ENCODE measurements at places on chromosomes 2 and 18. TPM values are rescaled to one million over a fixed set of nuclear protein-coding genes. Genes with fewer than 3 reads are reported as not detected.
A peak's percentile ranks its signal among the peaks of the same experiment; 100 is the strongest.

The GFPT1 gene
- total RNA-seq: 68.2 TPM

DNA sequence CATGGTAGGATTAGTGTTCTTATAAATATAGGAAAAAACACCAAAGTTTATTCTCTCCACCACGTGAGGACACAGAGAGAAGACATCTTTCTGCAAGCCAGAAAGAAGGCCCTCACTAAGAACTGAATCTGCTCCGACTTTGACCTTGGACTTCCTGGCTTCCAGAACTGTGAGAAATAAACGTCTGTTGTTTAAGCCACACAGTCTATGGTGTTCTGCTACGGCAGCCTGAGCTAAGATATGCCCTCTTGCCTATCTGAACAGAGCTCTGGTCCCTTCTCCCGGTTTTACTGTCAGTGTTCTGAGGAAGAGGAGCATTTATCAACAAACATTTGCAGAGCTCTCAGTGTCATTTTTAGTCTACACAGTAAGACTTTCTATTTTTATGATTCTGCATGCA lies 131.3 kb downstream of the DOK6 start:
- H3K27me3 ChIP-seq: no peaks in the 10 kb centered on the region
- H3K36me3 ChIP-seq: no peaks in the 10 kb centered on the region
- no peak overlapping the region for H3K27ac ChIP-seq

The TMEM247 gene
- total RNA-seq: not detected

- H3K27ac ChIP-seq: no peak overlapping the region
- no peak overlapping the region for H3K4me3 ChIP-seq
- no peaks in the 10 kb centered on the region for H3K4me1 ChIP-seq
Measured at GRCh38 chr2:56118474-56118873, 65.3 kb upstream of the CCDC85A start.

DNA sequence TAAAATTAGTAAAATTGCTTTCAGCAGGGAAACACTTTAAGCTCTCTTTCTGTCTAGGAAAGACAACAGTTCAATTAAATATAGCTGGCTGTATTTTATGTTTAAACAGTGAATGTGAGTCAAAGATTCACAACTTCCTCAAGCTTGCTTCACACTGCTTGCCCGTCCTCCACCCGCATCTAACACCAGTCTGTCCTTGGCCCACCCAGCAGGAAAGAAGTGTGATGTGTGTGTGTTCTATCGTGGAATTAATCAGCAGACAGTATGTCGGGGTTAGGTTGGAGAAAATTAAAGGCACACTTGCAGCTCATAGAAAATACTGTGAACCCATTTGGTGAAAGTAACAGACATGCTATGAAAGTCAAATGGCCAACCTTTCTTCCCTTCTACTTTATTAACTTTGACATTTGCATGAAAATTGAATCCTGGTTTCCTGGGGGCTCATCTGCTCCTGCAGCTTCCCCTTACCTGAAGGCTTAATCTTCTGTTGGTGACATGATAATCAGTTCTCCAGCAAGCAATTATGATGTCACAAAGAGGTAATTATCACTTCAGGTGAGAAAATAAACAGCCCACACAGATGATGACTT lies 182.0 kb downstream of the UXS1 start:
- H3K4me3 ChIP-seq: no peak overlapping the region
- no peaks in the 10 kb centered on the region for H3K4me1 ChIP-seq
- H3K27me3 ChIP-seq: no peaks in the 10 kb centered on the region
- no peaks in the 10 kb centered on the region for H3K36me3 ChIP-seq
- no peak overlapping the region for H3K27ac ChIP-seq

The ELOA2 gene
- total RNA-seq: not detected

DNA sequence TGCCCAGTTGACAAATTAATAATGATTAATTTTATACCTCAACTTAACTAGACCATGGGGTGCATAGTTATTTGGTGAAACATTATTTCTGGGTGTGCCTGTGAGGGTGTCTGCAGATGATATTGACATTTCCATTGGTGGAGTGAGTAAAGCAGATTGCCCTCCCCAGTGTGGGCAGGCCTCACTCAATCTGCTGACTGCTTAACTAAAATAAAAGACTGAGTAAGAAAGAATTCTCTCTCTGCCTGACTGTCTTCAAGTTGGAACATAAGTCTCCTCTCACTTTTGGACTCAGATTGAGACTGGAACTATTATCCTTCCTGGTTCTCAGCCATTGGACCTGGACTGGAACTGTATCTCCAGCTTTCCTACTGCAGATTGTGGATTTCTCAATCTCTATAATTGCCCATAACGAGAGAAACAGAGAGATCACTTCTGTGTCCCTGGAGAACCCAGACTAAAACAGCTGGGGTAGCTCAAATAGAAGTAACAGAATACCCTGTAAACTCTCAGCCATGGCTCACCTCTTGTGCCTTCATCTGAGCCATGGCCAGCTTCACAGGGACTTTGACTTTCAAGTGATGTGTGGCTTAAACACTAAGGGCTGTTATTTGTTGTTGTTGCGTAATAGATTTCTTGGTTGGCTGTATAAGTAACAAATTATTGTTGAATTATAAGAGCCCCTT lies 575.3 kb upstream of the RAB6C start:
- no peak overlapping the region for H3K4me3 ChIP-seq
- H3K4me1 ChIP-seq: no peaks in the 10 kb centered on the region
- no peaks in the 10 kb centered on the region for H3K36me3 ChIP-seq
- no peaks in the 10 kb centered on the region for H3K27me3 ChIP-seq
- no peak overlapping the region for H3K27ac ChIP-seq

DNA sequence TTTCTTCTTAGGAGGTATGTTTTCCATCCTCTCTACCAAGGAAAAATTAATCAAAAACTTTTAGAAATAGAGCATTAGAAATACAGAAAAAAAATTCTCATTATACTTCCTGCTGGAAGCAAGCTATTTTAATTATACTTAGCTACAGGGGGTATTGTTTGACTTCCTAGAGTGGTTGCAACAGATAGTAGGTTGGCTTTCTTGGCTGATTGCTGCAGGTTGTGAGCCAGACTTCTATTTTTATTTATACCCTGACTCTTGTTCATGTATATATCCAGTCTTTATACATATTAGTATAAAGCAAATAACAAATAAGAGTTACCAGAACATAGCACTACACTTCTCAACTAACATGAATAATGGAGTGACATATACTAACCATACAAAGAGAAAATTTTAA lies 460.8 kb upstream of the REG3G start:
- no peak overlapping the region for H3K4me3 ChIP-seq
- no peaks in the 10 kb centered on the region for H3K36me3 ChIP-seq
- no peak for DNase-seq
- H3K27ac ChIP-seq: no peak overlapping the region
- H3K27me3 ChIP-seq: no peaks in the 10 kb centered on the region
- H3K4me1 ChIP-seq: no peaks in the 10 kb centered on the region

DNA sequence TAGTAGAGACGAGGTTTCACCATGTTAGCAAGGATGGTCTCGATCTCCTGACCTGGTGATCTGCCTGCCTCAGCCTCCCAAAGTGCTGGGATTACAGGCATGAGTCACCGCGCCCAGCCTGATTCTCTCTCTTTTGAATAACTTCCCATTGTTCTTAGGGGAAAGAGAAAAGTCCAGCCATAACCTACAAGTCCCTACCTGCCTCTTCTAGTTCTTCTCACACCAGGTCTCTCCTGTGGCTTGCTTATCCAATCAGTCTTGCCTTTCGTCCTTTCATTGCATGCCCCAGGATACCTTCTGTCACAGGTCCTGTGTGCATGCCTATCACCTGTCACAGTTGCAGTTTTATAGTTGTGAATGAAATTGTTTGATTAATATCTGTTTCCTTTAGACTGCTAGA lies 148.1 kb downstream of the SLC4A3 start:
- DNase-seq: no peak
- no peak overlapping the region for H3K4me3 ChIP-seq
- H3K27ac ChIP-seq: no peak overlapping the region
- no peaks in the 10 kb centered on the region for H3K36me3 ChIP-seq
- H3K4me1 ChIP-seq: no peaks in the 10 kb centered on the region

DNA sequence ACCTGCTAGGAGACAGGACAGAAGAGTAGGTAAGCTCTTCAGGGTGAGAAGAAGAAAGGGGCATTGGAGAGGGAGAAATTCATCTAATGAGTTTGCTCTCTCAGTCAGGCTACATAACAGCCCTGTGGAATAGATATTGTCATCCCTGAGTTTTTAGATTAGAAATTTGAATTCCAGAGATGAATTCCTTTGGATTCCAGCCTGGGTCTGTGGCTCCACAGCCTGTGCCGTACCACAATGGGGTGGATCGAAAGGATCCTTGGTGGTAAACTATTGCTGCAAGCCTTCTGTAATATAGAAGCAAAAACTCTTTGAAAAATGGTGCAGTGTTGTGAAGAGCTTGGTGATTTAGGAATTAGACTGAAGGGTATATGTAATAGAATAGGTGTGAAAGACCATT lies 21.0 kb downstream of the MYO1B start:
- no peaks in the 10 kb centered on the region for H3K27me3 ChIP-seq
- DNase-seq: no peak
- H3K4me1 ChIP-seq: peaks cover 32% of the 10 kb centered on the region
- H3K27ac ChIP-seq: peak overlapping the region; percentile 59
- H3K36me3 ChIP-seq: no peaks in the 10 kb centered on the region

DNA sequence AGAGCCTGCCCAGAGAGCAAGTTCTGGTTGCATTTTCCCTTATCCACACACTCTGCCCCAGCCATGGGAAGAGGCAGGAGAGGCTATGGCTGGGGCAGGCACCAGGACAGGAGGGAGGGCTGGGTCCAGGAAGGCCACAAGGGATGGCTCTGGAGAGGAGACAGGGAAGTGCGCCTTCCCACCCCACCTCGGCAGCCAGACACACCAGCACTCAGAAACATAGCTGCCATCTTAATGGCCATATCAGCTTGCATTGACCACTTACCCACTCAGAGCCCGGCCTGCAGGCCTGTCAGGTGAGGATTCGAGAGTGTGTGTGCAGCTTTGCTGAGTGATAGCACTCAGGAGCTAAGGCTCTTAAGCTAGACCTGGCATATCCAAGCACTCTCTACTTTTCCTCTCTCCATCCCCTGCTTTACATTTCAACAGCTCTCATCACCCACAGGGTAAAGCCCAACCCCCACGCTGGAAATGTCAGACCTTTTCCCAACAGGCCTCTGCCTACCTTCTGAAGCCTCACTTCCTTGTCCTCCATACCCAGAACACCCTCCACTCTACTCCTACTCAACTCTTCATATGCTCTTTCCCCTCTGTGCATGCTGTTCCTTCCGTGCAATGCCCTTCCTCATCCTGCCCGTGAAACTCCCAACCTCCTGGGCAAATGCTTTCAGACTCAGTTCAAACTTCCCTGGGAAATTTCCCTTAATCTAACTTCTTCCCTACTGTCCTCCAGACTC lies 147.9 kb downstream of the TNS1 start:
- peak; percentile 51 for DNase-seq
- H3K27ac ChIP-seq: peak overlapping the region; percentile 11
- H3K27me3 ChIP-seq: no peaks in the 10 kb centered on the region
- H3K36me3 ChIP-seq: peaks cover 59% of the 10 kb centered on the region

DNA sequence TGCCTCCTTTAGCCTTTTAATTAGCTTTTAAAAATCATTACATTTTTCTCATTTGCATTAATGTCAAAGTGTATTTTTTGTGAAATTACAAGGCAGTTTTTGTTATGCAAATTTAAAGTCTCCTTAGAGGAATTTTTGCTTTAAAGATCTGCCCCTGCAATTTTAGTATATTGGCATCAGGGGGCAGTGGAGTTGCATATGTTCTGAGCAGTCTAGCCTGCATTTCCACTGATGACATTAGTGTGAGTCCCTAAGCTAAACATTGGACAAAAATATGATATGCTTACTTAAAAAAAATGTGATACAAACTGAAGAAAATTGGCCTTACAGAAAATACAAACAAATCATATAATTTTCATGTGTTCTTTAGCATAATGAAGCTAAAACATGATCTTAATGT lies 426.5 kb downstream of the SLC4A3 start:
- DNase-seq: no peak
- H3K36me3 ChIP-seq: no peaks in the 10 kb centered on the region
- no peak overlapping the region for H3K27ac ChIP-seq

The ARHGAP15 gene
- 19.2 TPM for total RNA-seq

- no peaks in the 10 kb centered on the region for H3K27me3 ChIP-seq
- no peaks in the 10 kb centered on the region for H3K36me3 ChIP-seq
- no peak overlapping the region for H3K4me3 ChIP-seq
- H3K27ac ChIP-seq: no peak overlapping the region
- DNase-seq: peak; percentile 48
Measured at GRCh38 chr2:10520154-10520553, 72.0 kb upstream of the ODC1 start.

The SOCS6 gene
- 20.9 TPM for total RNA-seq

GRCh38 chr2:144659731-144660275 lies 139.9 kb upstream of the ZEB2 start:
- H3K27me3 ChIP-seq: no peaks in the 10 kb centered on the region
- no peak overlapping the region for H3K4me3 ChIP-seq
- H3K4me1 ChIP-seq: no peaks in the 10 kb centered on the region
- H3K36me3 ChIP-seq: no peaks in the 10 kb centered on the region
- peak; percentile 65 for DNase-seq

DNA sequence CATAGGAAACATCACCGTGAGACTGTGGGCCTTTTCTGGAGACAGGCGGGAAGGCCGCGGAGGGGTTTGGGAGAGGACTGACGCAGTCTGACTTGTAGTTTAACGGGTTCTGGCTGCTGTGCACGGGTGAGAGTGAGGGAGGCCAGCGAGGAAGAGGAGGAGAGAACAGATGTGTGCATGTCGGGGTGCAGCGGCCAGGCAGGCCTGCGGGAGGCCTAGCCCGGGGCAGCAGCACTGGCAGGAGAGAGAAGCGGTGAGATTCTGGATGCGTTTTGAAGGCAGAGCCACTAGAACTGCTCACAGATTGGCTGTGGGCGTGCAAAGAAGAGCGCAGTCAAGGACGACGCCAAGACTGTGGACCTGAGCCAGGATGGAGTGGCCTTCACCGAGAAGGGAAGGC lies 53.9 kb downstream of the PTGR3 start:
- no peak for DNase-seq
- H3K36me3 ChIP-seq: no peaks in the 10 kb centered on the region
- no peak overlapping the region for H3K27ac ChIP-seq
- peaks cover 3% of the 10 kb centered on the region for H3K27me3 ChIP-seq
- H3K4me3 ChIP-seq: no peak overlapping the region

GRCh38 chr2:16173893-16174692 lies 233.7 kb downstream of the MYCN start:
- H3K36me3 ChIP-seq: no peaks in the 10 kb centered on the region
- no peaks in the 10 kb centered on the region for H3K27me3 ChIP-seq
- no peak for DNase-seq
- H3K4me3 ChIP-seq: no peak overlapping the region
- no peak overlapping the region for H3K27ac ChIP-seq

The IL36B gene
- not detected for total RNA-seq

The TCF4 gene
- total RNA-seq: 143 TPM

GRCh38 chr2:196046123-196046917 lies 22.3 kb downstream of the DNAH7 start:
- DNase-seq: no peak
- H3K4me3 ChIP-seq: no peak overlapping the region
- H3K27me3 ChIP-seq: no peaks in the 10 kb centered on the region
- no peaks in the 10 kb centered on the region for H3K36me3 ChIP-seq

The PSD4 gene
- 37.8 TPM for total RNA-seq

GRCh38 chr2:69652206-69652605 lies 8.7 kb upstream of the AAK1 start:
- no peaks in the 10 kb centered on the region for H3K4me1 ChIP-seq
- no peak for DNase-seq
- no peaks in the 10 kb centered on the region for H3K36me3 ChIP-seq
- H3K27ac ChIP-seq: no peak overlapping the region
- H3K27me3 ChIP-seq: no peaks in the 10 kb centered on the region
- H3K4me3 ChIP-seq: no peak overlapping the region

All from upper lobe of right lung (tissue), 1 donor.